ENCODE measurements at places on chromosomes 12 and 14. TPM values are rescaled to one million over a fixed set of nuclear protein-coding genes. Genes with fewer than 3 reads are reported as not detected.

The OR4Q2 gene
- total RNA-seq: not detected

The PRICKLE1 gene
- 12.6 TPM for total RNA-seq

The AQP6 gene
- total RNA-seq: not detected

The DIO3 gene
- total RNA-seq: 2.6 TPM

The SLCO1B1 gene
- total RNA-seq: not detected

The SLC25A21 gene
- total RNA-seq: 0.39 TPM

The IRAK4 gene
- total RNA-seq: 23.9 TPM

The TAS2R50 gene
- 3.1 TPM for total RNA-seq
